ENCODE measurements at places on chromosomes 11 and 22. TPM values are rescaled to one million over a fixed set of nuclear protein-coding genes. Genes with fewer than 3 reads are reported as not detected.

The LINC01488 gene
- total RNA-seq: not detected

The OPCML gene
- total RNA-seq: not detected

The STK33 gene
- 0.40 TPM for total RNA-seq

The DMC1 gene
- 13.2 TPM for total RNA-seq

DNA sequence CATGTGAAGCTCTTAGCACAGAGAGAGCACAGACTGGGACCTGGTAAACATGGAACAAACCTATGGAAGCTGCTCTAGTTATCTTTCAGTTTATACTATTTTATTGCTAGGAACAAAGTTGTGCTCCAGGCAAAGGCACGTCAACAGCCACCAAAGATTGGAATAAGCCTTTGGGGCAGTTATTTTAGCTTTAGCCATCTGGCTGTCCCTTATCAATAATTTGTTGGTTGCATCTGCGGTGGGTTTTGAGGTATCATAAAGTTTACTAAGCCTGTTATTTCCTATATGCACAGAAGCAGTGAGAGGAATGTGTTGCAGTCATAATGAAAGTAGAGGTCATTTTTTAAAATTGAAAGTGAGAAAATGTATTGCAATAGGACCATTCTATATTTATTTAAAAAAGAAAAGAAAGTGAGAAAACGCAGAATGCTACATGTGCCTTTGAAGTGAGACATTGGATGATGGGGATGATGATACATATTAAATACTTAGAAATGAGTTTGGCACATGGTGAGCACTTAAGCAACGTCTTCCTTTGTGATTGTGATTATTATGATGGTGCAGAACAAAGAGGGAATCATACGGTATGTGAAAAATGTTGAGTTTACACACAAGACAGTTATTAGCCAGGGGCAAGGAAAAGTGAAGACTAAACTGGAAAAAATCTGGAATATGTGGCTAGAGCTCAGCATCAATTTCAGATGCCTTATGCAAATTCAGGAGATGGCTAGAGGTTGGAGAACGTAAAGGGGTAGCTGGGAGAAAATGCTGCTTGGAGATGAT is 58.3 kb downstream of the PRR5L start:
- peak; percentile 66 for ATAC-seq

GRCh38 chr11:104926771-104927611 is 28.7 kb upstream of the CASP12 start:
- ATAC-seq: no peak

- ATAC-seq: peak; percentile 62
Observed at GRCh38 chr22:44729391-44730021, 22.9 kb upstream of the ARHGAP8 start.

GRCh38 chr22:36738416-36739020 is 35.0 kb upstream of the CACNG2 start:
- no peak for ATAC-seq
